Ovary (tissue), 10 donors: ENCODE measurements at places on chromosomes 4 and X.

DNA sequence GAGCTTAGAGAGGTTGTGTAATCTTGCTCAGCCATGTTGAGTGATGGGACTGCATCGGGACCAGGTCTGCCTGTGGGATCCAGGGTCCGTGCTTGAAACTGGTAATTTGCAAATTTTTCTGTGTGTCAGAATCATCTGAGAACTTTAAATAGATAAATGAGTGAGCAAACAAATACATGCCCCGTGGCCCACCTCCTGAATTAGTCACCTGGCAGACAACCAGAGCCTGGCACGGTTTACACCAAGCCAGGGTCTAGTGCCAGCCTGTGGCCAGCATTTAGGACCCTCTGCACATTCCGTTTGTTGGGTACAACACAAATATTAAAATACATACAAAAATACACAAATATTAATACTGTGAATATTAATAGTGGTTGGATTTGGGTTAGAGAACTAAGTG lies 90.6 kb upstream of the STOX2 start:
- DNase-seq, result no peak
- no peaks in the 10 kb centered on the region for H3K36me3 ChIP-seq
- no peaks in the 10 kb centered on the region for H3K27me3 ChIP-seq

GRCh38 chr4:148344352-148344751 lies 97.9 kb downstream of the NR3C2 start:
- H3K27me3 ChIP-seq, result no peaks in the 10 kb centered on the region
- peaks cover 3% of the 10 kb centered on the region for H3K4me1 ChIP-seq
- no peak for DNase-seq
- no peak overlapping the region for H3K27ac ChIP-seq
- H3K4me3 ChIP-seq, result no peak overlapping the region

GRCh38 chrX:149531599-149531998 lies 9.2 kb upstream of the EOLA1 start:
- no peak overlapping the region for H3K27ac ChIP-seq
- H3K4me1 ChIP-seq, result no peaks in the 10 kb centered on the region
- H3K27me3 ChIP-seq, result no peaks in the 10 kb centered on the region
- H3K4me3 ChIP-seq, result no peak overlapping the region
- DNase-seq, result no peak

- H3K4me1 ChIP-seq, result no peaks in the 10 kb centered on the region
- no peaks in the 10 kb centered on the region for H3K27me3 ChIP-seq
- DNase-seq, result no peak
- H3K4me3 ChIP-seq, result no peak overlapping the region
- no peaks in the 10 kb centered on the region for H3K36me3 ChIP-seq
These were observed 334.5 kb downstream of the ADAM29 start for GRCh38 chr4:175252642-175253041.

DNA sequence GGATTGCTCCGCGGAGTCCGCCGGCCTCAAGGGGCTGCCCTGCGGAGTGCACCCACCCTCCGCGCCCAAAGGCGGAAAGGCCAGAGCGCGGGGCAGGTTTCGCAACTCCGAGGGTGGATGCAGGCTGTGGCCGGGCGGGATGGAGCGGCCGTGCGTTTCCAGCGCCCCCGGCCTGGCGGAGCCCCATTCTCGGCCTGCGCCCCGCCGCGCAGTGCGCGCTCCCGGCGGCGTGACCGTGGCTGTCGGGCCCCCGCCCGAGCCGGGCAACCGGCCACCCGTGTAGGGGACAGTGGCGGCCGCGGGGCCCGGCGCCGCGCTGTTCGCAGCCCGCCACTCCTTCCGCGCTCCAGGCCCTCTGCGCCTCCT lies 331 bp downstream of the SETD7 start:
- peaks cover 19% of the 10 kb centered on the region for H3K4me1 ChIP-seq
- H3K4me3 ChIP-seq, result peak overlapping the region; percentile 82
- peak overlapping the region; percentile 82 for H3K27ac ChIP-seq
- no peaks in the 10 kb centered on the region for H3K36me3 ChIP-seq
- H3K27me3 ChIP-seq, result no peaks in the 10 kb centered on the region
- DNase-seq, result peak; percentile 73

DNA sequence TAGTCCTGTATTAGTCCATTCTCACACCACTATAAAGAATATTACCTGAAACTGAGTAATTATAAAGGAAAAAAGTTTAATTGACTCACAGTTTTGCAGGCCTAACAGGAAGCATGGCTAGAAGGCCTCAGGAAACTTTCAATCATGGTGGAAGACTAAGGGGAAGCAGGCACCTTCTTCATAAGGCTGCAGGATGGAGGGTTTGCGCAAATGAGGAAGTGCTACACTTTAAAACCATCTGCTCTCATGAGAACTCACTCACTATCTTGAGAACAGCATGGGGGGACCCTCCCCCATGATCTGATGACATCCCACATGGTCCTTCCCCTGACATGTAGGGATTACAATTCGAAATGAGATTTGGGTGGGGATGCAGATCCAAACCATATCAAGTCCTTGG lies 12.1 kb upstream of the MAGEA11 start:
- no peak overlapping the region for H3K27ac ChIP-seq
- H3K27me3 ChIP-seq, result no peaks in the 10 kb centered on the region
- DNase-seq, result no peak
- no peaks in the 10 kb centered on the region for H3K36me3 ChIP-seq

DNA sequence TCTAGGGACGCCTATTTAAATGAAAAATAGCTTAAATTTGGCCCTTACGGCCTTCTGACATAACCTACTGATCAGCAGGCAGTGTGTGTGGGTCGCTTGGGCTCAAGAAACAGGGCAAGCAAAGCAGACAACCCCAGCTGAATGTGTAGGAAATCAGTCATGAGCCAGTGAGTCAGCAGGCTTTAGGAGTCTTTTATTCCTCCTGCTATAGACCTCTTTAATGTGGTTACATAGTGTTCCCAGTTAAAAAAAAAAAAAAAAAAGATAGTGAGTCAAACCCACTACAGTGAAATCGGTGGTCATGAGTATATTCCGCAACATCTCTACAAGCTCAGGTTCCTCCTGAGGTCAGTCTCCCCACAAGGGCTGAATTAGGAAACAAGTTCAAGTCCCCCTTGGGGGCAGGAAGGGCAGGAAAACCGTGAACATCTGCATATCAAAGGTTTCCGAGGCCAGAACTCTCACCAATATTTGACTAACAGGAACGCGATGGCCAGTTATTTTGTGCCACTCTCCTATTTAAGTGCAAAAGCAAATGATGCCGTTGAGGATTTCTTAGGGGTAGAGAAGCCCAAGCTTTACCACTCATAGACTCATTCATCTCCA lies 32.7 kb downstream of the ACSL1 start:
- H3K27me3 ChIP-seq, result no peaks in the 10 kb centered on the region
- no peak overlapping the region for H3K4me3 ChIP-seq
- no peaks in the 10 kb centered on the region for H3K4me1 ChIP-seq
- DNase-seq, result no peak

GRCh38 chrX:13284570-13284969 lies 35.3 kb downstream of the ATXN3L start:
- H3K4me3 ChIP-seq, result no peak overlapping the region
- no peaks in the 10 kb centered on the region for H3K36me3 ChIP-seq
- H3K27ac ChIP-seq, result no peak overlapping the region
- H3K4me1 ChIP-seq, result peaks cover 1% of the 10 kb centered on the region

DNA sequence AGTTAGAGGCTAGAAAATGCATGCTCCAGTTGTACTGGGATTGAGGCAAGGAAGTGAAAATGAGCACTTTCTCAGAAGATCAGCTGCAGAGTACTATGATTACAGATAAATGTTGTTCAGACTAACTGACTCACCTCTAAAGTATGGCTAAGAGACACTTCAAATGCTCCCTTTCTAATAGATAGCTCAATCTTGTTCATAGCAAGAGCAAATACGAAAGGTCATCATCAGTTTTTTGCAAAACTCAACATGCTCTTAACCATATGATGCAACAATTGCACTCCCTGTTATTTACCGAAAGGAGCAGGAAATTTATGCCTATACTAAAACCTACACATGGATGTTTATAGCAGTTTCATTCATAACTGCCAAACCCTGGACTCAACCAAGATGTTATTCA lies 838.4 kb upstream of the INTU start:
- H3K27me3 ChIP-seq, result no peaks in the 10 kb centered on the region
- H3K36me3 ChIP-seq, result no peaks in the 10 kb centered on the region
- no peak for DNase-seq
- H3K4me3 ChIP-seq, result no peak overlapping the region
- H3K4me1 ChIP-seq, result no peaks in the 10 kb centered on the region

DNA sequence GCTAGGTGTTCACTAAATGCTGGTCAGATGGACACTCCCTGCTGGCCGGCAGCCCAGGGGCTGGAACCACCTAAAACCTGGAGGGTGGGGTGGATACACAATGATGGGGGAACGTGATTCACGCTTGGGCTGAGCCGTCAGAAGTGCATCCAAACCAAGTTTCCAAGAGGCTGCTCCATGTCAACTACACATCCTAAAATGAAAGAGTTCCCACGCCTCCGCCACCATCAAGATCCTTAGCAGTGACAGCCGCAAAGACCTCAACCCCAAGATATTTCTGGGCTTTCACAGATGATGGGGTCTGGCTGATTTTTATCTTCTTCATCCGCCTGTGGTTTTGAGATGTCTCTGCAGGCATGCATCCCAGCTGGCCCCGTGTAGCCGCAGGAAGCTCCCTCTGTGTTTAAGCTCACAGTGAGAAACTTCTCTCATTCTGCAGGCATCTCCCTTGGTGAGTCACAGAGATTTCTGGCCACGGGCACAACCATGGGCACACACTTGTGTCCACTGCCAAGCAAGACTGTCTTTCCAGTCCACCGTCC lies 84.4 kb downstream of the HTRA3 start:
- H3K27me3 ChIP-seq, result no peaks in the 10 kb centered on the region
- no peak overlapping the region for H3K4me3 ChIP-seq
- no peak for DNase-seq
- H3K4me1 ChIP-seq, result peaks cover 37% of the 10 kb centered on the region

GRCh38 chr4:93897559-93897958 lies 69.0 kb downstream of the ATOH1 start:
- H3K36me3 ChIP-seq, result no peaks in the 10 kb centered on the region
- no peaks in the 10 kb centered on the region for H3K27me3 ChIP-seq
- H3K4me3 ChIP-seq, result no peak overlapping the region
- H3K4me1 ChIP-seq, result no peaks in the 10 kb centered on the region
- H3K27ac ChIP-seq, result no peak overlapping the region

DNA sequence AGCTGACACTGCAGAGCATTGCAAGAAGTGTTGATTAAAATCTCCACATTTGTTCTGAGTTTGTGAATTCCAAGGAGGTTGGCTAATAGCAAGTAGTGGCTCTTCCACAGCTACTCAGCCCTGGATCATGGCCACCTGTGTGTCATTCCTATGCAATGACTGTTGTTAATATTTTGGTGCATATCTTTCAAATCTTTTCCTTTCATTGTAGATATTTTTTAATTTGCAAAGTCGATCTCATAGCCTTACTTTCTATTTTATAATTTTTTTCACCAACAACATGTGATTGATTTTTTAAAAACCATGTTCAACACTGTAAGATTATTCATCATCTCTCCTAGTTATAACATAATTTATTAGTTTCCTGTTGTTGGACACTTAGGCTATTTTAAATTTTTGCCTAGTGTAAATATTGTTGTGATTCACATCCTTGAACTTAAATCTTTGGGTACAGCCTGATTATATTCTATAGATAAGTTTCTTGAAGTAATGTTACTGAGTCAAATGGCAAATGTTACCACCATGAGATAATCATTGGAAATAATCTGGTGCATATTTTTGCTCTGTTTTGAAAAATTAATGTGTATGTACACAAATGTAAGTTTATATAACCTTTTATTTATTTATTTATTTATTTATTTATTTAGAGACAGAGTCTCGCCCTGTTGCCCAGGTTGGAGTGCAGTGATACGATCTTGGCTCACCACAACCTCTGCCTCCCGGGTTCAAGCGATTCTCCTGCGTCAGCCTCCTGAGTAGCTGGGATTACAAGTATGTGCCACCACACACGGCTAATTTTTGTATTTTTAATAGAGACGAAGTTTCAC lies 17.1 kb upstream of the ARHGAP10 start:
- H3K4me3 ChIP-seq, result no peak overlapping the region
- no peaks in the 10 kb centered on the region for H3K27me3 ChIP-seq
- DNase-seq, result no peak
- no peak overlapping the region for H3K27ac ChIP-seq
- H3K36me3 ChIP-seq, result no peaks in the 10 kb centered on the region

- no peaks in the 10 kb centered on the region for H3K36me3 ChIP-seq
- no peak overlapping the region for H3K27ac ChIP-seq
- H3K4me1 ChIP-seq, result no peaks in the 10 kb centered on the region
These were observed 77.6 kb downstream of the COX18 start for GRCh38 chr4:72991873-72992272.

GRCh38 chr4:142331646-142332045 lies 514.5 kb downstream of the INPP4B start:
- H3K27me3 ChIP-seq, result no peaks in the 10 kb centered on the region
- H3K36me3 ChIP-seq, result no peaks in the 10 kb centered on the region
- H3K4me1 ChIP-seq, result peaks cover 5% of the 10 kb centered on the region
- no peak overlapping the region for H3K27ac ChIP-seq
- peak; percentile 23 for DNase-seq

DNA sequence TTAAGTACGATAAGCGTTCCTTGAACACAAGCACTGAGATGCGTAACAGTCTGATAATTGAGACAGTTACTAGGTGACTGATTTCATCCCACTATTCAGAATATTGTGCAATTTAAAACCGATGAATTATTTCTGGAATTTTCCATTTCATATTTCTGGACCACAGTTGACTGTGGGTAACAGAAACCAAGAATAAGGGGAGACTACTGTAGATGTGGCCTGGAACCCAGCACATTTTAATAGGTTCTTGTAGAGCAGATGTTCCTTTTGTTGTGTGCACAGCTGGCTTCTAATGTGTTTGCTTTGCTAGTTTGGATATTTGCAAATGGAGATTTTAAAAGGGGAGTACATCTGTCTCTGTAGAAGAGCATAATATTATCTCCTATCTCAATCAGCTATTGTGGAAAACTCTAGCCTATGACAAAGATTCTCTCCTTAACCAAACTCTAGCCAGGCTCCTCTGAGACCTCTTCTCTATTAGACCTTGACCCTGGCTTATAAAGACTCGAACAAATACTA lies 16.4 kb downstream of the NAAA start:
- H3K36me3 ChIP-seq, result no peaks in the 10 kb centered on the region
- no peak for DNase-seq
- H3K27ac ChIP-seq, result no peak overlapping the region
- H3K4me1 ChIP-seq, result peaks cover 2% of the 10 kb centered on the region
- no peaks in the 10 kb centered on the region for H3K27me3 ChIP-seq
- H3K4me3 ChIP-seq, result no peak overlapping the region

DNA sequence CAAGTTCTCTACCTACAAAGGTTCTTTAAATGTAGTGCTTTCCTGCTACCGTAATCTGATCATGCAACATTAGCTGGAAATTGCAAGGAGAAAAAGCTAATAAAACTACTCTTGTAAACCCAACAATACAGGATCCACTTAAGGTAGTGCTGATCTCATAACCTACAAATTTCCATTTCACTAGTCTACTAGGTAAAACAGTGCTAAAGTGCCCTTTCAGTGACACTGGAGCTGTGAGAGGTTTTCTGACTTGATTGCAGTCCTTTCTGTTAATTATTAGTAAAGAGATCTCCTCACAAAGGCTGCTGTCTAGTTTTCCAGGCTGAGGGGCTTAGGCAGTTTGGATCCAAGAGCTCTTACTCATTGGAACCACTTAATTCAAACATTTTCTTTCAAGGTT lies 1118.7 kb downstream of the SH3BGRL start:
- no peaks in the 10 kb centered on the region for H3K4me1 ChIP-seq
- DNase-seq, result no peak
- H3K27me3 ChIP-seq, result no peaks in the 10 kb centered on the region

GRCh38 chr4:6752486-6752829 lies 30.1 kb upstream of the KIAA0232 start:
- H3K4me1 ChIP-seq, result peaks cover 2% of the 10 kb centered on the region
- DNase-seq, result no peak
- no peak overlapping the region for H3K27ac ChIP-seq
- no peaks in the 10 kb centered on the region for H3K36me3 ChIP-seq
